ENCODE measurements at places on chromosomes 4 and X.
A peak's percentile ranks its signal among the peaks of the same experiment; 100 is the strongest.

DNA sequence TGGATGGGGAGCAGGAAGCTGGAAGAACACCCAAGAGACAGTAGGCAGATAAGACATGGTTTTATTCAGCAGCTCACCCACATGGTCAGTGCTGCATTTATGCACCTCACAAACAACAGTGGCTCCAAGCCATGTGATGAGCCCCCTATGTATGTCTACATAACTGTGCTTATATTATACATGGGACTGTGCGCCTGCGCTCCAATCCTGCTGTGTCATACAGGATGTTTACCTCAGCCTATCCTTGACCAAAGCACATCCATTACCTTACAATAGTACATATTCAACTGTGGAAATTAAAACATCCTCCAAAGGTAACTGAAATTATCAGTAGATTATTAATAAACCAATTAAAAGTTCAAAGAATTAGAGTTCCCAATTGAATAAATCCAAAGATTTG is 44.1 kb upstream of the SGMS2 start:
- no peak overlapping the region for H3K4me3 ChIP-seq
- no peak for DNase-seq
- H3K27me3 ChIP-seq, result peaks cover 3% of the 10 kb centered on the region
- H3K27ac ChIP-seq, result no peak overlapping the region
- H3K36me3 ChIP-seq, result no peaks in the 10 kb centered on the region

DNA sequence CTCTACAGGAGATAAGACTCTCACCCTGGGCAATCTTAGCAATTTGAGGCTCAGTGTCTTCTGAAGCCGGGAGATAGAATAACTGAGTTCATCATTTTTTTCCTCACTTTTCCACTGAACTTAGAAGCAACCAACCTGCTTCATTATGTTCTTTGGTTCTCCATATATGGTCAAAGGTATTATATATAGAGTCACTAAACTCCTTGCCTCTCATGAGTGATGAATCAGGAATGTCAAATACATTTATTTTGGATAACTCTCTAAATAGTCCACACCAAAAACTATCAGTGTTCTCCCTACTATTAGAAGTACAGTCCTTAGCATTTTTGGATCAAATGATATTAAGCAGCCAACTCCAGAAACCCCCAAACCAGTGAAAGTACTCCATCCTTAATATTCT is 421.5 kb upstream of the EPHA5 start:
- DNase-seq, result no peak
- no peak overlapping the region for H3K4me3 ChIP-seq
- peaks cover 3% of the 10 kb centered on the region for H3K36me3 ChIP-seq
- no peaks in the 10 kb centered on the region for H3K27me3 ChIP-seq
- H3K4me1 ChIP-seq, result no peaks in the 10 kb centered on the region

- no peak for DNase-seq
- no peak overlapping the region for H3K27ac ChIP-seq
- H3K27me3 ChIP-seq, result no peaks in the 10 kb centered on the region
- peaks cover 30% of the 10 kb centered on the region for H3K4me1 ChIP-seq
These were observed 189.5 kb upstream of the ANKRD50 start for GRCh38 chr4:124902001-124902515.

- H3K27me3 ChIP-seq, result no peaks in the 10 kb centered on the region
- H3K36me3 ChIP-seq, result no peaks in the 10 kb centered on the region
- H3K4me1 ChIP-seq, result peaks cover 5% of the 10 kb centered on the region
- DNase-seq, result no peak
These were observed 15.8 kb downstream of the ART3 start for GRCh38 chr4:76090241-76090691.

DNA sequence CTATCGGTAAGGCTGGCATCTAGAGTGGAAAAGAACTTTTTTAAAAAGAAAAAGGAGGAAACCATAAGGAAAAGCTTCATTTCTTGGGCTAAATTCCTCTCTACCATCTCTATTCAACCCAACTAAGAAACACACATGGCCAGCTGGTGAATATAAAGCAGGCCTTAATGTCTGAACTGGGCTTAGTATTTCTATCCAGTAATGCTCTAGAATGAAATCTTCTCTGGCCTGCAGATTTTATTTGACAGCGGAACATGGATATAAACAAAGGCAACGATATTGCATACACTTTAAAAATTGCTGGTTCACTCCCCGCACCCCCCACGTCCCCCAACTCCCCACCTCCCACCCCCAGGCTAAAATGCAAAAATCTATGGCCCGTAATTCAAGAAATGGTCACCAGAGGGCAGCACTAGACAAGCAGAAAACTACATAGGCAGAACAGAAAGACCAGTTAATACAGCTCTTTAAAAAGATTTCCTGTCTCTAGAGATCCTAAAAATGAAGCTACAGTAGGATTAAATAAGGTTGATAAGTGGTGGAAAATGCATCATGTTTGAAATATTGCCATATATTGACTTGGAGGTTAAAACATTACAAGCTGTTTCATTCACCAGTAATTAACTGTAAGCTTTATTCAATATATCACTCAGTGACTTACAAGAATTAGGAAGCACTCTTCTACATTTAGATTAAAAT is 155.2 kb upstream of the GALNT7 start:
- H3K36me3 ChIP-seq, result no peaks in the 10 kb centered on the region
- no peaks in the 10 kb centered on the region for H3K27me3 ChIP-seq
- DNase-seq, result no peak
- peaks cover 16% of the 10 kb centered on the region for H3K4me1 ChIP-seq
- H3K27ac ChIP-seq, result no peak overlapping the region

DNA sequence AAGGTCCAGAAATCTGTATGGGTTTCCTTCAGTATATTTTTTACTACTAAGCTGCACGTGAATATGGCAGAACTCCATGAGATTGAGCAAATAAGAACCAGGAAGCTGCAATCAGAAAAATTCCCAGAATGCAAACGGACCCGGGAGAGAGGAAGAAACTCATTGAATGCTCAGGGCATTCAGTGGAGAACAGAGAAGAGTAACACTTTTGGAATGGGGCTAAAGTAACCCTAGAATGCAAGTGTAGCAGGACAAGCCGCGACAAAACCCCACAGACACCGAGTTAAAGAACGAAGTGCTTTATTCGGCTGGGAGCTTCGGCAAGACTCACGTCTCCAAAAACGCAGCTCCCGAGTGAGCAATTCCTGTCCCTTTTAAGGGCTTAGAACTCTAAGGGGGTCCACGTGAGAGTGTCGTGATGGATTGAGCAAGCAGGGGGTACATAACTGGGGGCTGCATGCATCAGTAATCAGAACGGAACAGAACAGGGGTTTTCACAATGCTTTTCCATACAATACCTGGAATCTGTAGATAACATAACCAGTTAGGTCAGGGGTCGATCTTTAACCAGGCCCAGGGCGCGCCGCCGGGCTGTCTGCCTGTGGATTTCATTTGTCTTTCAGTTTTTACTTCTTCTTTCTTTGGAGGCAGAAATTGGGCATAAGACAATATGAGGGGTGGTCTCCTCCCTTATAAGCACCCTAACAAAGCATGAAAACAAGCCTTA is 56.4 kb downstream of the RAB28 start:
- H3K27ac ChIP-seq, result no peak overlapping the region
- peak overlapping the region; percentile 10 for H3K4me3 ChIP-seq
- H3K4me1 ChIP-seq, result peaks cover 28% of the 10 kb centered on the region
- H3K27me3 ChIP-seq, result no peaks in the 10 kb centered on the region

Measured in type B pancreatic cell (in vitro differentiated cells).